ENCODE measurements at places on chromosomes 5 and 9.

DNA sequence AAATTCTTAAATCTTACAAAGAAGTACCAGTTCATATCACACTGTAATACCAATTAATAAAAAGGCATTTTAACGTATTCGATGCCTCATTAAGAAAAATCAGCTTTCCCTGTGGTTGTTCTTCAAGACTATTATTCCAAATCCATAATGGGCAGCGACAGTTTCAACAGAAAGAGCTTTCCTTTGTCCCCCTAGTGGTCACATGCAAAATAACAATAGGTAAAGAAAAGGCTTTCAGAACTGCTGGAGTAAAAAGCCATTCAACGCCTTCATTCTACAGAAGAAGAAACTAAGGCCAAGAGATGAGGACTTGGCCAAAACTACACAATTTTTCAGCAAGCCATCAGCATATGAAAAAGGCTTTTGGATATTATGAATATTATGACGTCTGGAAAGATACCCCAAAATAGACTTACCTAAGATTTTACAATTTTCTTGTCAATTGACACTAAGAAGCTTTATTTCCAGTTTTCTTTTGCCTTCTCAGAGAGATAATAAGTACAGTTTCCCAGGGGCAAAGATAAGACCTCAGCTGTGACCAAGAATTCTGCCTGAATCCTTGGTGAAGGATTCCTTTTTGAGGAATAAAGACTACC lies 6.7 kb upstream of the CDH6 start:
- H3K4me1 ChIP-seq: no peaks in the 10 kb centered on the region
- no peaks in the 10 kb centered on the region for H3K36me3 ChIP-seq
- H3K27me3 ChIP-seq: no peaks in the 10 kb centered on the region
- DNase-seq: no peak
- no peak overlapping the region for H3K27ac ChIP-seq
- no peak overlapping the region for H3K4me3 ChIP-seq

- no peak overlapping the region for H3K4me3 ChIP-seq
- H3K27ac ChIP-seq: no peak overlapping the region
- H3K27me3 ChIP-seq: no peaks in the 10 kb centered on the region
- H3K36me3 ChIP-seq: no peaks in the 10 kb centered on the region
- peaks cover 6% of the 10 kb centered on the region for H3K4me1 ChIP-seq
- DNase-seq: peak; percentile 26
These were observed 20.5 kb upstream of the PSD2 start for GRCh38 chr5:139774980-139775661.

- no peak overlapping the region for H3K4me3 ChIP-seq
- no peak for DNase-seq
- H3K27ac ChIP-seq: no peak overlapping the region
- no peaks in the 10 kb centered on the region for H3K36me3 ChIP-seq
- no peaks in the 10 kb centered on the region for H3K4me1 ChIP-seq
These were observed 25.0 kb downstream of the LPAR1 start for GRCh38 chr9:111013250-111013649.

GRCh38 chr9:77475641-77476473 lies 172.3 kb downstream of the GNA14 start:
- H3K4me3 ChIP-seq: no peak overlapping the region
- no peak for DNase-seq
- H3K36me3 ChIP-seq: no peaks in the 10 kb centered on the region
- H3K27me3 ChIP-seq: no peaks in the 10 kb centered on the region

- peaks cover 5% of the 10 kb centered on the region for H3K27me3 ChIP-seq
- DNase-seq: no peak
- H3K4me3 ChIP-seq: no peak overlapping the region
- no peak overlapping the region for H3K27ac ChIP-seq
- no peaks in the 10 kb centered on the region for H3K36me3 ChIP-seq
These were observed 77.7 kb upstream of the ADAMTS2 start for GRCh38 chr5:179422908-179423481.

GRCh38 chr9:82382887-82383616 lies 394.5 kb downstream of the SPATA31D1 start:
- H3K4me1 ChIP-seq: no peaks in the 10 kb centered on the region
- H3K36me3 ChIP-seq: no peaks in the 10 kb centered on the region
- DNase-seq: no peak
- no peaks in the 10 kb centered on the region for H3K27me3 ChIP-seq
- H3K4me3 ChIP-seq: no peak overlapping the region

GRCh38 chr9:133459476-133460404 lies at the start of gene CACFD1:
CACFD1 (plus strand) TSS chr9:133459978; CDS start chr9:133460067, 89 bp downstream.
- no peaks in the 10 kb centered on the region for H3K36me3 ChIP-seq
- peak within 1 kb of the TSS; percentile 81 for H3K4me3 ChIP-seq
- peak within 1 kb of the TSS; percentile 99 for H3K27ac ChIP-seq
- DNase-seq: peak; percentile 96

Measured in gastrocnemius medialis (tissue), 4 donors.